Activated naive CD8-positive, alpha-beta T cell treated with anti-CD3 and anti-CD28 coated beads for 36 hours (primary cell): ENCODE measurements at places on chromosomes 7 and 10. TPM values are rescaled to one million over a fixed set of nuclear protein-coding genes. Genes with fewer than 3 reads are reported as not detected.
A peak's percentile ranks its signal among the peaks of the same experiment; 100 is the strongest.

The TRPV6 gene
- total RNA-seq = not detected

DNA sequence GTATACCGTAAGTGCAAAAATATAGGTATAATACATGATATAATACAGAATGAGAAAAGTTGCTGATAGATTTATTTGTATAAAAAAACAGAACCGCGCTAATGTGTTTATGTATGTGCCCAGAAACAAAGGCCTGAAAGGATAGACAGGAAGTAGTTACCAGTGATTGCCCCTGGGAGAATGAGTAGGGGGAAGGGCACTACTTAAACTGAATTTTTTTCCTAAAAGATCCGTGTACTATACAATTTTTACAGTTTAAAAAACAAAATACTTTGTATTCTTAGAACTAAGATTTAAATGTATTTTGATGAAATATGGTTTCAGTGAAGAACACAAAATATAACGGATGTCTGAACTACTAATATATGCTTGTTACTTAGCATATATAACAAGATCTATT is 2.9 kb downstream of the IPMK start:
- peak overlapping the region; percentile 92 for H3K4me3 ChIP-seq
- no peak for DNase-seq
- peak overlapping the region; percentile 38 for H3K27ac ChIP-seq
- peaks cover 49% of the 10 kb centered on the region for H3K4me1 ChIP-seq

The NKX2-3 gene
- total RNA-seq = not detected

GRCh38 chr7:84085147-84085546 is 109.4 kb downstream of the SEMA3A start:
- H3K4me3 ChIP-seq = no peak overlapping the region
- no peak for DNase-seq
- peaks cover 17% of the 10 kb centered on the region for H3K4me1 ChIP-seq
- H3K36me3 ChIP-seq = no peaks in the 10 kb centered on the region
- no peak overlapping the region for H3K27ac ChIP-seq
- H3K27me3 ChIP-seq = no peaks in the 10 kb centered on the region

The OR2A42 gene
- total RNA-seq = not detected

GRCh38 chr10:113695691-113696090 is 16.0 kb downstream of the CASP7 start:
- H3K27me3 ChIP-seq = no peaks in the 10 kb centered on the region
- no peak for DNase-seq

The PON3 gene
- 0.32 TPM for total RNA-seq

- H3K27ac ChIP-seq = no peak overlapping the region
- H3K4me3 ChIP-seq = no peak overlapping the region
- no peaks in the 10 kb centered on the region for H3K36me3 ChIP-seq
- no peak for DNase-seq
Measured at GRCh38 chr10:114777415-114777814, 44.2 kb upstream of the FHIP2A start.

GRCh38 chr10:11789306-11789705 is 33.9 kb upstream of the PROSER2 start:
- peaks cover 7% of the 10 kb centered on the region for H3K27me3 ChIP-seq
- H3K27ac ChIP-seq = no peak overlapping the region
- H3K4me1 ChIP-seq = no peaks in the 10 kb centered on the region
- no peak overlapping the region for H3K4me3 ChIP-seq
- no peaks in the 10 kb centered on the region for H3K36me3 ChIP-seq

- no peaks in the 10 kb centered on the region for H3K27me3 ChIP-seq
- no peaks in the 10 kb centered on the region for H3K4me1 ChIP-seq
- H3K27ac ChIP-seq = no peak overlapping the region
- H3K36me3 ChIP-seq = no peaks in the 10 kb centered on the region
- DNase-seq = no peak
- no peak overlapping the region for H3K4me3 ChIP-seq
Measured at GRCh38 chr10:51861731-51862130, 162.3 kb upstream of the CSTF2T start.

GRCh38 chr7:32879460-32879859 is 12.1 kb downstream of the KBTBD2 start:
- DNase-seq = no peak
- H3K4me1 ChIP-seq = peaks cover 32% of the 10 kb centered on the region
- H3K27ac ChIP-seq = peak overlapping the region; percentile 32
- H3K36me3 ChIP-seq = peaks cover 13% of the 10 kb centered on the region
- no peaks in the 10 kb centered on the region for H3K27me3 ChIP-seq
- no peak overlapping the region for H3K4me3 ChIP-seq

The CLIP2 gene
- total RNA-seq = 0.62 TPM

The ALDH18A1 gene
- total RNA-seq = 127 TPM

- peaks cover 3% of the 10 kb centered on the region for H3K4me1 ChIP-seq
- no peak overlapping the region for H3K4me3 ChIP-seq
- no peak for DNase-seq
- H3K27me3 ChIP-seq = no peaks in the 10 kb centered on the region
Measured at GRCh38 chr10:5537684-5538083, 12.9 kb downstream of the CALML3 start.

DNA sequence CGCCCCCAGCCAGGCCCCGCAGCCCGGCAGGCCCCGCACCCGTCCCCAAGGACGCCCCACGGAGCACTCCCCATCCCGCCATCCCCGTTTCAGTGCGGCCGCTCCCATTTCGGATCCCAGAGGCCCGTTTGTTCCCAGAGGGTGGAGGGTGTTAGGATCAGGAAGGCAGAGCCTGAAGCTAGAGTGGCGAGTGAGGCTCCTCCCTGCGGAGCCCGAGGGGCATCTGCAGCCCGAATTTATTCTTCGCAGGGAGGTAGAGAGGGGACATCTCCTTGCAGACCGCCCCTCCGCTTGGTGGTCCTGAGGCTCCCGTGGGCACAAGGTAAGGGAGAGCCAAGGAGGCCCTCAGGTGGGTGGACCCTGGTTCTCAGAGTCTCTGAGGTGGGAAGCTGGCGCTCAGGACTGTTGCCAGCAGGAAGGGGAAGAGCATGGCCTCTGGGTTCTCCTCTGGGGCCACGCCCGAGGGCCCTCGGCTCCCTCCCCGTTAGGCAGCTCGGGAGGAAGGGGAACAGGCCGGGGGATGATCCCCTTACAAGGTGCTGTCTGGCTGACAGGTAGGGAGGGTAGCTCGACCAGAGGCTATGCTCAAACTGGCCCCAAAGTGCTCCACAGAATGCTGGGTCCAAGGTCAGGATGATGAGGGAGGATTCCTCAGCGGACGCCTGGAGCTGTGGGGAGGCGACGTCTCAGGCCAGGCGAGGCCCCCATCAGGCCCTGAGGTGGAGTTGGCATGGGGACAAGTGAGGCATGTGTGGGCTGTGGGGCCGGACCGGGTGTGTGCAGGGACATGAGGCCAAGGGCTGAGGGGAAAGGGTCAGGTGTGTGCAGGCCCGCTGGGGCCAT is 17.4 kb downstream of the POLL start:
- H3K27me3 ChIP-seq = peaks cover 49% of the 10 kb centered on the region
- H3K4me3 ChIP-seq = peak overlapping the region; percentile 75
- H3K36me3 ChIP-seq = no peaks in the 10 kb centered on the region
- H3K27ac ChIP-seq = no peak overlapping the region

The APBB1IP gene
- 66.3 TPM for total RNA-seq

DNA sequence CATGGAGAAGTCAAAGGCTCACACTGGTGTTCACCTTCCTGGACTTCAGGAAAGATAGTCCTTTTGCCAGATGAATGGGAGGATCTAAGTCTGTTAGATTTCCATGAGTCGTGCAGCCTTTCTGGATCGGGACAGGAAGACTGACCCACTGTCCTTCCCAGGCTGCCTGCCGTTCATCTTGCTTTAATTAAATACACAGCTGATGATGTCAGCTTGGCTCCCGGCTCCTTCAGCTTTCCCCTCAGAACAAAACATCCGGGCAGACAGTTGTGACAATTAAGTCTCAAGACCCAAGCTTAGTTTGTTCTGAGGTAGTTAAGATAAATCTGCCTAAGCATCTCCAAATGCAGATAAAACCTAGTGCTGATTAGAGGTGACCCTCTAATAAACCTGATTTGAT is 58.6 kb downstream of the AUTS2 start:
- H3K4me3 ChIP-seq = no peak overlapping the region
- DNase-seq = no peak
- H3K27ac ChIP-seq = no peak overlapping the region
- H3K4me1 ChIP-seq = no peaks in the 10 kb centered on the region

- no peak for DNase-seq
- H3K27ac ChIP-seq = no peak overlapping the region
- peaks cover 6% of the 10 kb centered on the region for H3K27me3 ChIP-seq
- H3K4me3 ChIP-seq = no peak overlapping the region
- no peaks in the 10 kb centered on the region for H3K4me1 ChIP-seq
Measured at GRCh38 chr7:108875139-108875538, 305.5 kb downstream of the DNAJB9 start.

DNA sequence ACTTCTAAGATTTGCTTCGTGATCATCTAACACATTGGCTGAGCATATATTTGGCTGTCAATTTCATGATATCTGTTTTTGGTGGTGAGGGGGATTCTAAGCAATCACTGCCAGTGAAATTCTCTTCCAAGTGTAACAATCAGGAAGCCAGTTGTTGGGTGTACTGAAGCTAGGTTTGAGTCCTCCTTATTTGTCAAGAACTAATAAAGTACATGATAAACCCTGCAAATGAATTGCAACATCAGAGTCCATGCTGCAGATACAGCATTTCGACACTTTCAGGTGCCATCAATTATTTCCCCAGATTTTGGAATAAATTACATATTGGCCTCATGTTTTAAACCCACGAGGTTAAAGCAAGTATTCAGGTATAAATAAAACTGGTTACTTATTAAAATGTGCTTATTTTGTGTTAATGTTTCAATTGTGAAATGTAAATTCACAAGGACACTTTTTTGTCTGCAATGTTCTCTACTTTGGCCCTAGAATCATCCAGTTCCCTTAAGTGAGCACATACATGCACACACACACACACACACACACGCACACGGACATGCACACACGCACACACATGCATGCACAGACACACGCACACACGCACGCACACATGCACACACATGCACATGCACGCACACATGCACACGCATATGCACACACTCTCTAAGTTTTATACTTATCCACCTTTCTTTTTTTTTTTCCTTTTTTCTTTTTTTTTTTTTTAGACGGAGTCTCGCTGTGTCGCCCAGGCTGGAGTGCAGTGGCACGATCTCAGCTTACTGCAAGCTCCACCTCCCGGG is 510.2 kb upstream of the KLF6 start:
- DNase-seq = no peak
- no peaks in the 10 kb centered on the region for H3K27me3 ChIP-seq
- H3K4me1 ChIP-seq = no peaks in the 10 kb centered on the region

The IDI2 gene
- not detected for total RNA-seq

The MARVELD1 gene
- 5.5 TPM for total RNA-seq

The PPP1R3C gene
- 0.25 TPM for total RNA-seq

The SPDYE2B gene
- total RNA-seq = not detected

DNA sequence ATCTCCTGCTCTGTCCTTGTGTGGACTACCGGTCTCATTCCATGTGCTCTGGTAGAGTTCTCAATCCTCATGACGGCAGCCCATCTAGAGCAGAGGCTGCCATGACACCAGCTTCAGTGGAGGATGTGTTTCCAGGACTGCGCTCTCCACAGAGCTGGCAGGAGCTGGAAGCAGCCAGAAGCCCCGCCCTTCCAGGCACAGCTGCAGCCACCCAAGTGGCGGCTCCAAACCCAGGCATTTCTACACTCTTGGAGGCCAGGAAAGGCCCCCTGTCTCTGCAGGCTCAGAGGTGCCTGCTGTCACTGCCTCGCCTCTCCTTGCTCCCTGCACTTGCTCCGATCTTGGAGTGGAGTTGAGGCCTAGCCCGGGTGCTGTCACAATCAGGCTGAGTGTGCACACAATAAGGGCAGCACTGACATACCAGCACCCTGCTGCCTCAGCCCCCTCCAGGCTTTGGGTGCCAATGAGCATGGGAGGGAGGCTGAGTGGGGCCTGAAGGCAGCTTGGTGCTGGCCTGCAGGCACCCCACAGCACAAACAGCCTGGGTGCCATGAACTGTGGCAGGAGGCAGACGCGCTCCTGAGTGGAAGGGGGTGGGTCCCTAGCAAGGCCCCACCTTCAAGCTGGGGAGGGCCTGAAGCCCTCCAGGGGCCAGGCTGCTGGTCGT is 122.1 kb downstream of the LRRN3 start:
- peaks cover 6% of the 10 kb centered on the region for H3K4me1 ChIP-seq
- no peaks in the 10 kb centered on the region for H3K27me3 ChIP-seq
- no peak for DNase-seq
- H3K27ac ChIP-seq = no peak overlapping the region
- H3K36me3 ChIP-seq = peaks cover 32% of the 10 kb centered on the region

DNA sequence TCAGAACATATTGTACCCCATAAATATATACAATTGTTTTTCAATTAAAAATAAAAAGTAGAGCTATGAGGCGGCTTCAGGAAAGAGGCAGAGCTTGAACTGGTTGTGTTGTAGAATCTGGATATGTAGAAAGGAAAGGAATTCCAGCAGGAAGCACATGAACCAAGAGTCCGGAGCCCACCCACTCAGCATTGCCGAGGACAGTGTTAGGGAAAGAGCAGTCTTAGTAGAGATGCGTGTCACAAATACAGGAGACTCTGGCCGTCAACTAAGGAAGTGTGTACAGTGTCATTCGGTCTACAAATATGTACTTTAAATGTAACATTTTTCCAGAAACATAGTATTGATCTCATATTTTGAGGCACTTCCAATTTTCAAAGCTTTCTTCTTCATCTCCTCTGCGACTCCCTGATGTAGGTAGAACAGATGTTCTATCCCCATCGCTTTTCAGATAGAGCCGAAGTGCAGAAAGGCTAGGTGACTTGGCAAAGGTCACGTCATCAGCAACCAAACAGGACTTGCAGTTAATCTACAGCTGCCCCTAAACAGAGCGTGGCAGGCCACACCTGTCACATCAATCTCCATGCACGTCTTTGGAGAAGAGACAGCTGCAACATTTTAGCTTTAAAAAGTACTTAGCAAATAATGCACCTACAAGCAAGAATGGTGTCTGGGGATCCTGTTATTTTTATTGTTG is 25.3 kb upstream of the GJD4 start:
- no peaks in the 10 kb centered on the region for H3K4me1 ChIP-seq
- H3K4me3 ChIP-seq = no peak overlapping the region
- H3K36me3 ChIP-seq = peaks cover 11% of the 10 kb centered on the region
- no peaks in the 10 kb centered on the region for H3K27me3 ChIP-seq
- H3K27ac ChIP-seq = no peak overlapping the region

DNA sequence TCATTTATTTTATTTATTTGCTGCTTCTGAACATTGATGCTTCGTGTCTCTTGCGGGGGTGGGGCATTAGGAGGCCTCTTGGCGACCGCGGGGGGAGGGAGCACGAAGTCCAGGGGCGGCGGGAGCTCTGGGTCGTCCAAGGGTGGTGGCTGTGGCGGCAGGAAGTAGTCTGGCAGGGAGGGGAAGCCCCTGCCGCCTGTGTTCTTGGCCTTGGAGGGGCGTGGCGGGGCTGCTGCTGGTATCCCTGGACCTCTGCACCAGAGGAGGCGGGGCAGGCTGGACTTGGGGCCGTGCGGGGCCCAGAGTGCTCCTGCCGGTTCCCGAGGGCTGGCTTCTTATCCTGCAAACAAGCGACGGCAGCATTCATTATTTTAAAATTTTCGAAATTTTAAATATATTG is 70.5 kb upstream of the ABI1 start:
- H3K36me3 ChIP-seq = no peaks in the 10 kb centered on the region
- H3K27me3 ChIP-seq = no peaks in the 10 kb centered on the region
- H3K4me3 ChIP-seq = no peak overlapping the region
- DNase-seq = peak; percentile 37
- H3K27ac ChIP-seq = no peak overlapping the region
- peaks cover 3% of the 10 kb centered on the region for H3K4me1 ChIP-seq

The NUTM2D gene
- 1.9 TPM for total RNA-seq

The H2BK1 gene
- total RNA-seq = not detected
